ENCODE measurements at places on chromosomes 16 and 17.

GRCh38 chr16:4244254-4245076 is 2.6 kb upstream of the SRL start:
- DNase-seq = no peak

DNA sequence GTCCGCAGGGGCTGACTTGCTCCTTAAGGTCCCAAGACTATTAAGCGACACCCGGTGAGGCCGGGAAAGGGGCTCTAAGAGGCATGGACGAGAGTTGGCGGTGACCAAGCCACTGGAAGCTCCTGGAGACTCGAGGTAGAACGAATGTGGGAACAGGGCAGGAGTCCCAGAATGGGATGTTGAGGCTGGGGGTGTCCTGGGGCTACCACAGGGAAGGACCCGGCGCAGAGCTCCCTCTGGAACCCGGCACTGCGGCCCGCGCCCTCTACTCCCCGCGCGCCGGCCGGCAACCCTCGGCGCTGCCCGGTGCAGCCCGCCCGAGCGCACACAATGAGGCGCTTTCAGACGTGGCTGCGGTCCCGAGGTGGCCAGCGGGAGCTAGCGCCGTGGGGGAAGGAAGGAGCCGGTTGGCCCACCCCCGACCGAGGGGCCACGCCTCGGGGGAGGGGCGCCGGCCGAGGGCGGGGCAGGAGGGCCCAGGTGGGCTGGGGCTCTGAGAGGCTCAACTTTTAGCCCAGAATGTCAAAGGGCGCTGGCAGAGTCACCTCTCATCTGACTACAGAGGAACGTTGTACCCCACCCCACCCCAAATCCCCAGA is at the start of gene CHST6:
Gene CHST6 (minus strand): TSS at position 366 of the 599 bp plus-strand sequence. CDS start 15,613 bp downstream, outside the sequence.
- no peak for DNase-seq

- DNase-seq = no peak
These were observed 862 bp downstream of the GLTPD2 start for GRCh38 chr17:4789701-4789950.

- DNase-seq = no peak
These were observed 91.9 kb downstream of the NXN start for GRCh38 chr17:887551-888209.

- DNase-seq = no peak
These were observed 92.4 kb downstream of the RPGRIP1L start for GRCh38 chr16:53611179-53611696.

GRCh38 chr16:30753596-30753995 is 5.4 kb downstream of the PHKG2 start:
- no peak for DNase-seq

DNA sequence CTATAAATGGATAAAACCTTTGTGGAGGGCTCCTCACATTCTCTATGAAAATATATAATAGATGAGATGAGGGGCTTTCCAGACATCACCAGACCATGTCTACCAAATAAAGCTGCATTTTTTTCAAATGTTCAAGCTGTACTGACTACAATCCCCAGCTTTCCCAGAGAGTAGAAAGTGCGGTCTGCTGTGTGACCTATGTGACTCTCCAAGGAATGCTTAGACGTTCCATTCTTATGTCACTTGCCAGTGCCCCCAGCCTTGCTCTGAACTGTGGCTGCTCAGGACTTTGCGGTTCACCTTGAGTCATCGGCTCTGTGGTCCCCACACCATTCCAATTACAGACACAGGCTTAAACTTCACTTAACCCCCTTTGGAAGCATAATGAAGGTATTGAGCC is 47.8 kb upstream of the SCNN1B start:
- DNase-seq = no peak

DNA sequence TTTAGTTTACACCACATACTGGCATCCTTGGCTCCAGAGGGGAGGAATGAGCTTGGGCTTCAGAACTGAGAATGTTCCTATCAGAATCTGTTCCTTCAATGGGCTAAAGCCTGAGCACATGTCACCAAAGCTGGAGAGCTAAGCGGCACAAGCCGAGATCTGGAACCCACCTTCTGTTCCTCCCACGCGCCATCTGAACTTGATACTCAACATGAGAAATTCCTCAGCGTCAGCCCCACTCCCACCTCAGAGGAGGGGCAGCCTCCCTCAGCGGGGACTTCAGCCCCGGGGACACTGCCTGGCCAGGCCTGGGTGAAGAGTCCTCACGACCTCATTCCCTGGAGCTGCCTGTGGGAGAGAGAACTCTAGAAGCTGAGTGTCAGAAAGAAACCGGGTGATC is 22.8 kb upstream of the SLC47A1 start:
- DNase-seq = no peak

All from stimulated activated CD8-positive, alpha-beta memory T cell treated with anti-CD3 and anti-CD28 coated beads, Interleukin-4, amount 100 ng/mL, for 4 hours (primary cell).